ENCODE measurements at places on chromosomes 12 and 14. TPM values are rescaled to one million over a fixed set of nuclear protein-coding genes. Genes with fewer than 3 reads are reported as not detected.

M6PR gene
- total RNA-seq = 277 TPM

PTPRO gene
- total RNA-seq = 5.2 TPM

IQSEC3 gene
- total RNA-seq = under 0.01 TPM

SERPINA10 gene
- total RNA-seq = not detected

NGB gene
- not detected for total RNA-seq

CTSG gene
- not detected for total RNA-seq

SLCO1B1 gene
- not detected for total RNA-seq

LRFN5 gene
- total RNA-seq = 0.04 TPM

KCNC2 gene
- total RNA-seq = not detected

MGP gene
- 10.9 TPM for total RNA-seq

P2RX7 gene
- total RNA-seq = 0.75 TPM

GLIPR1L1 gene
- not detected for total RNA-seq

BEGAIN gene
- total RNA-seq = 3.1 TPM

APOLD1 gene
- total RNA-seq = 1.1 TPM

GON7 gene
- 23.3 TPM for total RNA-seq

HCAR1 gene
- not detected for total RNA-seq

FOXA1 gene
- 6.0 TPM for total RNA-seq

PRKAB1 gene
- 23.9 TPM for total RNA-seq

MYH7 gene
- not detected for total RNA-seq

TAOK3 gene
- 15.6 TPM for total RNA-seq

All from A375 (cell line).